Jurkat, Clone E6-1 (cell line): ENCODE measurements at places on chromosomes 12 and 14.

GRCh38 chr12:108911915-108912314 lies 32.0 kb downstream of the DAO start:
- no peak for DNase-seq

GRCh38 chr14:104665114-104665656 lies 24.2 kb upstream of the INF2 start:
- DNase-seq, result no peak

GRCh38 chr14:73633116-73634010 lies 11.4 kb upstream of the DNAL1 start:
- no peak for DNase-seq

DNA sequence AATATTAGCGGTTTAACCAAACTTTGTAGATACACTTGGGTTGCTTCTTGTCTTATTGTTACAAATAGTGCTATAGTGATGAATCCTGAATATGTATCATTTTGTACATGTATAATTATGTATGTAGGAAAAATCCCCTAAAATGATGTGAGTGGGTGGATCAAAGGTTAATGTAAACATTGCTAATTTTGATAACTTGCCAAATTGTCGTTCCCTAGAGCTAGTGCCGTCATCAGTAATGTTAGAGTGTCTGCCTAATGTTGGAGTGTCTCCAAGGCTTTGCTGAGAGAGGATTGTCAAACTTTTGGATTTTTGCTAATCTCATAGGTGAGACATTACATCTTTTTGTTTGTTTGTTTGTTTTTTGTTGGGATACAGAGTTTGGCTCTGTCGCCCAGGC lies 44.4 kb downstream of the AEBP2 start:
- DNase-seq, result no peak

DNA sequence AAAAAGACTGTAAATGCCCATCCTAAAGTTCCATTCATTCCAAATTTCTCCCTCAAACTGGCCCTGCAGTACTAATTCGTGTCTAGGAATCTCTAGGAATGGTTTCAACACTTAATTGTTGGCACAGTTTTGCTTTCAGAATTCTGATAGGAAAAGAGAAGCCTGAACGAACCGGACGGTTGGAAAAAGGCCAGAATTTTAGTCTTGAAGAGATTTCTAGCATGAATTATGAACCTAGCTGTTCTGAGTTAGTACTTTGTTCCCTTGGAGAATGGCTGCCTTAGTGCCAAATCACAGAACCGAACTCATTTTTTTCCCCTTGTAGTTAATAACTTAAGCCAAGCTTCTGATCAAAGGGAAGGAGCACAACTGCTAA lies 262.6 kb downstream of the ADAMTS20 start:
- no peak for DNase-seq

DNA sequence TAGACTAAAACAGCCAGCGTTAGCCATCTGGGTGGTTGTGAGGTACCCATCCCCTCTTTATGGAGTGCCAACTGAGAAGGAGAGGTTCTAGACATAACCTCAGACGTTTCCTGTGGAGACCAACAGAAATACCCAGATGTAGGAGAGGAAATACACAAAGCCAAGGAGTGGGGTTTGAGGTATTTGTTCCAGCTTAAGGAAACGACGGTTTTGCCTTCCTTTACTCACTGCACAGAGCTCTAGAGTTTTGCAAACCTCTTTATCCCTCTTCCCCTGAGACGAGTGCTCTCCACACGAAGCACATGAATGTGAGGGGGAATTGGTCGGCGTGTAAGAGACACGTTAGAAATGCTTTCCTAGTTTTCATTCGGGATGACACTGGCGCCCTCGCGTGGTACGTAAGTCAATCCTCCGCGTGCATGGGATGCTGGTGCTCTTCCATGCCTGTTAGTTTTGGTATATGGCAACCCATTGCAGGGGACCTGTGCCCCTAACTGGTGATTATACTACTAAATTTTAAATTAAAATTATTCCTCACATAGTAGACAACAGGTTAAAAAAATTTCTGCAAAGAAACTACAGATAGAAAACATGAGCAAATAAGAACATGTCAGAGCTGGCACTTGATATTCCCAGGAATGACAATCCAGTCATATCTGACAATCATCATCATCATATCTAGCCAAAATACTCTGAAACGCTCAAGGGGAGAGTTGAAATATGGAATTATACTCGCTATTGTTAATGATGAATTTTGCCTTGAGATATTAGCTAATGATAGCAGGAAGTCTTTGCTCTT lies 121.7 kb downstream of the PPM1H start:
- DNase-seq, result peak; percentile 87

DNA sequence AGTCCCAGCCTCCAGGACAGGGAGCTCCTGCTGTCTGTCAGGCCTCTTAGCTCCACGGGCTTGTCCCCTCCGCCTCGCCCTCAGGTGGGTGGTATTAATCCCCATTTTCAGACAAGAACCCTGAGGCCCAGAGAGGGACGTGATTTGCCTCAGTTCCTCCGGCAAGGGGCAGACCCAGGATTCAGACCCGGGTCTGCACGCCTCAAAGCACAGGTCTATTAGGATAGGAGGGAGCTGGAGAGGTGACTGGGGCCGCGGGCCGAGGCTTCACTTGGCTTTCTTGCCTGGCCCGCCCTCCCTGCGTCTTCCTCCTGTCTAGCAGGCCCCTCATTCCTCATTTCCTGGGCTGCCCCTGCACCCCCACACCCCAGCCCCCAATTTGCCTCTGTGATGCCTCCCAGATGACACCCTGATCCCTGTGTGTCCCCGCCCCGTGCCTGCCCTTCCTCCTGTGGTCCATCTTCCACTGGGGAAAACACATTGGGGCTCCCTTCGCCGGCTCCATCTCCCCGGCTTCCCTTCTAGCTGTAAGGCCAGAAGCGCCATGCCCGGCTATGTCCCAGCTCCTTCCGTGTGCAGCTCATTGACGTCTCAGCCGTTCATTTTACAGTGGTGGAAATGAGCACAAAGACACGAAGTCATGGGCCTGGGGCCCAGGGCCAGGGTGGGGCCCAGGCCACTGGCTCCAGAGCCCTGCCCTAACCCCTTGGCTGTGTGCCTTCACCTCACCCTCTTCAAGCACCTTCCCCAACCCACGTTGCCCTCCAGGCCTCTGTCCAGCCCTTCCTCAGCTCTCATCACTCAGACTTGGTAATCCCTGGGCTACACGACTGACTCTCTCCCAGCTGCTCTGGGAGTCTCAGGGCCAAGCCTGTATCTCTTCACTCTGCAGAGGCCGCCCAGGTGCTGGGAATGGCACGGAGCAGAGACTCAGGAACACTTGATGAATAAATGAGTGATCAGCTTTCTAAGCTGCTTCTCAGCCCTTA lies 15.5 kb upstream of the CYP46A1 start:
- no peak for DNase-seq

GRCh38 chr12:15289192-15289591 lies 33.1 kb upstream of the PTPRO start:
- DNase-seq, result peak; percentile 4

DNA sequence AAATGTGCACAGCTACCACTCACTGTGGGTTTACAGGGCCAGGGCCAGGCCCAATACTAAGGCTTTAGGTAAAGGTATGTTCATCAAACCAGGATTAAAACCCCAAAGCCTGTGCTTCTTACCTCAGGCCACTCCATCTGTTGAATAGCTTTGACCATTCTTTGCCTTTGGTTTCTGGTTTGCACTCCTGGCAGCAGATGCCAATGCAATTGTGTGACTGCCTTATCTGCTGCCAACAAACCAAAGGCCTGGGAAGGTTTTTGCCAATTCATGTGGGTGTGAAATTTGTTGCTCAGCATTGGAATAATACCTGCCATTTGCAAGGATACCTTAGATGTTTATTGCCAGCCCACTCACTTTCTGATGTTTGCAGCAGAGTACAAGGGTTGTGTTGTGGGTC lies 221.6 kb downstream of the C12orf75 start:
- DNase-seq, result no peak
